Right hindlimb (tissue), 1 donor: ENCODE measurements at places on chromosomes 1 and 21.

- DNase-seq, result no peak
Measured at GRCh38 chr1:242132121-242132817, 133.4 kb upstream of the MAP1LC3C start.

DNA sequence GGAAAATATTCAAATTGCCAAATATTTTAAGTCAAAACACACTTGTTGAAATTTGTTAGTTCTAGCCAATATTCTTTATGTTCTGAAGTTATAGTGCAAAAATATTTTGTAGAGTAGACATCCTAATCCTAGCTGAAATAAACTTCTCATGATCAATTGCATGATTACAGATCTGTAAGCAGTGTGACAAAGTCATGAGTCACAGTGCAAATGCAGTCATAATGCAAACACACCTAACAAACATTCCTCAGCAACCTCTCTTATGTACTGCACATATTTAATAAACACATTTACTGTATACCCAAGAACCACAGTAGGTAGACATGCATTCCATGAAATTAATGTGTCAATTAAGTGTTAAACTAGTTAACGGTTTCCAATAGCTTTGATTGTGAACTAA lies 1857.4 kb downstream of the NCAM2 start:
- no peak for DNase-seq

DNA sequence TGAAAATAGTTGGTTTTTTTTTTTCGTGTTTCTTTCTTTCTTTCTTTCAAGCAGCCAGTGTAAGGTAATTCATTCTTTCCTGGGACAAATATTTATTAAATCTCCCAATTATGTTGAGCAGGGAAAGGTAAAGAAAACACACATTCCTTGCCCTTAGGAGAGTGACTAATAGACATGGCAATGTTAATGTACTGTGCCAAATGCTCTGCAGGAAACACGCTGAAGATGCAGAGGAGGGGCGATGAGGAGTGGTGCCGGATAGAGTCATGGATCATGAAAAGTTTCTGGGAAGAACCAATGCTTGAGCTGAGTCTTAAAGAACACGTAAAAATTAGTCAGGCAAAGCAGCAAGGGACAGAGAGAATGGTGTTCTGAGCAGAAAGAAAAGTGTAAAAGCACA lies 199.2 kb downstream of the DNM3 start:
- DNase-seq, result no peak

DNA sequence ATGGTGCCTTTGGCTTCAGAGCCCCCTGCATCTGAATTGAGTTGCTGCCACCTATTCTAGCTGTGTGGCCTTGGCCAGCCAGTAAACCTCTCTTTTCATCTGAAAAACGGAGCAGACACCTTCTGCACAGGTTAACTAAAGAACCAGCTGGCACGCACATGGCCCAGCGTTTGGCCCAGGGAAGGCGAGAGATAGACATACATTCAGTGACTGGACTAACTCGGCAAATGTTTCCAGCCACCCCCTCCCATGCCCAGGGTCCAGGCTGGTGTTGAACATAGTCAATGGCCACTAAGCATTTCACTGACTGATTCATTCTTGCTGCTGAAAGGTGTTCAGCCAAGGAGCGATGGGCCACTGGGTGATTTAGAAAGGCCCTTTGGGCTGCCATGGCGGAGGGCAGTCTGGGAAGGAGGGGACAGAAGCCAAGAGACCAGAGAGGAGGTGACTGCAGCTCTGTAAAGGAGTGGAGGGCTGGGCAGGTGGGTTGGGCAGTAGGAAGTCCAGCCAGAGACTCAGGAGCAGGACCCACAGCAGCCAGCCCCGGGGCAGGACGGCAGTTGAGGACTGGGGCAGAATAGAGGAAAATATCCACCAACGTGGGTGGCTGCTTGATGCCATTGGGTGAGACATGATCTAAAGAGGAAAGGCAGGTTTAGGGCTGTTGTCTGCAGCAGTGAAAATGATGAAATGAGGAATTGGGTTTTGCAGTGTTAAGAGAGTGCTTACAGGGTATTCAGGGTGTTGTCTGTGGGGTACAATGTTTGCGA lies 184.3 kb downstream of the HIVEP3 start:
- no peak for DNase-seq

DNA sequence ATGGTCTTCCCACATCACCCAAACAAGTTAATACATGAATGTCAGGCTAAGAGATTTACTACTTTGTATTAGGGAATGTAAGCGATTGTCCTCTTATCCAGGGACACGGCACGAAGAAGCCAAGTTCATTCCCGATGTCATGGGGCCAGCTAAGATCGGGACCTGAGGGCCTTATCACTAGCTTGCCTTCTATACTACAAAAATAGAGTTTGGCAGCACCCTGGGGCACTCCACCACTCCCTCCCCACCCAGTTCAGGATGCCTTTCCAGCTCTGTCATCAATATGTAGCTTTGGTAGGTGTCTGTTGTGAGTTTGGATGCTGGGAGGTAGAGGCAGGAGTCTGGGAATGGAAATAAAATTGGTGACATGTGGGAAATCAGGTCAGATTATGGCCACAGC lies 197.5 kb downstream of the ATG4C start:
- DNase-seq, result no peak

DNA sequence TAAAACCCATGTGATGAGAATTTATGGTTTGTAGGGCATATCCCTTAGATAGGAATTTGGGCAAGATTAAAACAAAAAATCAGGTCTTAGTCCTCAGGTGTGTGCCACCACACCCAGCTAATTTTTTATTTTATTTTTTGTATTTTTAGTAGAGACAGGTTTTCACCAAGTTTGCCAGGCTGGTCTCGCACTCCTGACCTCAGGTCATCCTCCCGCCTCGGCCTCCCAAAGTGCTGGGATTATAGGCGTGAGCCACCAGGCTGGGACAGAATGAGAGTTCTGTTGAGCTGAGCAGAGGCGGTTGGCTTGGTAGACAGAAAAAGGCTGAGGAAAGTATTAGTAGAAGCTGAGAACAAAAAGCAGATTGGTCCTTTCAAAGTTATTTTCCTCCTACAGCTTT lies 43.8 kb upstream of the EDARADD start:
- DNase-seq, result no peak

DNA sequence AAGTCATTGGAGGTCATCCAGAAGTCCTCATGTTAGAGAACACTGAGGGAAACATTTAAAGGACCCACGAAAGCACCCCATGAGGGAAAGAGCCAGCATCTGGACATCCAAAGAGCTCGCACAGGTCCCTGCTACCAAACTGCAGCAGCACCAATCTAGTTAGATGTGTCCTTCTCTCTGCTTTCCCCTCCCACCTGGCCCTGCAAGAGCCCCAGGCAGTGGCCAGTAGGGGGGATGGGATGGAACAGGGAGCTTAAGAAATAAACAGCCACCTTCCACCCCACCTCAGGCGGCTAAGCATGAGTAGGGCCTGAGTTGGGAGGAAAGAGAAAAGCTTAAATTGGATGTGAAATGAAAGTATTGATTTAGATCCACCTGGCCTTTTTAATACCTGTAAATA lies 175.9 kb upstream of the KCND3 start:
- DNase-seq, result no peak

GRCh38 chr1:25875154-25875855 lies at the start of gene PAQR7:
PAQR7 (minus strand) TSS chr1:25875708; CDS start chr1:25863839, 11,869 bp downstream.
- DNase-seq, result peak; percentile 90

GRCh38 chr1:10754568-10755329 lies 41.7 kb downstream of the CASZ1 start:
- DNase-seq, result peak; percentile 51

DNA sequence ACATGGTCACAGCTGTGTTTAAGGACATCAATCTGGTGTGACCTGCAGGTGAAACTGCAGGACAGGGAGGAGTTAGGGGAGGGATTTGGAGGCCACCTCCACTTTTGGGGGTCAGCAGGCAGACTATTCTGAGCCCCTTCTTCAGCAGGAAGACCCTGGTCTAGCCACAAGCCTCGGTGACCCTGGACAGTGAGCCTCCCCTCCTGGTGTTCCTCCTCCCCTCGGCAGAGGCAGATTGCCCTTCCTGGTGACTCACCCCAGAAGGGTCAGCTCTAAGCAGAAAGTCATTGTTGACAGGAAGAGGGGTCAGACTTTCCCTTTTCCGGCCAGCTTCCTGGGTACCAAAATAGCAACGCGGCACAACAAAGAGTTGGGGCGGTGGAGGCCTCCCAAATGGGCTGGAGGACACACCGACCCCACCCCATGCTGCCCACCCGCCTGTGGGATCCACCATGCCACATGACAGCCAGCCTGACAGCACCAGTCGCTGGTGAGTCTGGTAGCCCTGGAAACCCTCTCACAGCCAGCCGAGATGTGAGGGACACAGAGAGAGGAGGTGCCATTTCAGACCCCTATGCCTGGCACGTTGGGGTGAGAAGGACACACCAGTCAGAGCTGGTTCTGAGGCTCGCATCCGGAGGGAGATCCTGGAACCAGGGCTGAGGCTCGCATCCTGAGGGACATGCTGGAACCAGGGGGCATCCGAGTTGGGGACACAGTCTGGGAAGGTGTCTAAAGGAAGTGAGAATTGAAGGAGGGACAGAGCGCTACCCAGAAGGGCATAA lies 14.7 kb upstream of the CSF1 start:
- no peak for DNase-seq

DNA sequence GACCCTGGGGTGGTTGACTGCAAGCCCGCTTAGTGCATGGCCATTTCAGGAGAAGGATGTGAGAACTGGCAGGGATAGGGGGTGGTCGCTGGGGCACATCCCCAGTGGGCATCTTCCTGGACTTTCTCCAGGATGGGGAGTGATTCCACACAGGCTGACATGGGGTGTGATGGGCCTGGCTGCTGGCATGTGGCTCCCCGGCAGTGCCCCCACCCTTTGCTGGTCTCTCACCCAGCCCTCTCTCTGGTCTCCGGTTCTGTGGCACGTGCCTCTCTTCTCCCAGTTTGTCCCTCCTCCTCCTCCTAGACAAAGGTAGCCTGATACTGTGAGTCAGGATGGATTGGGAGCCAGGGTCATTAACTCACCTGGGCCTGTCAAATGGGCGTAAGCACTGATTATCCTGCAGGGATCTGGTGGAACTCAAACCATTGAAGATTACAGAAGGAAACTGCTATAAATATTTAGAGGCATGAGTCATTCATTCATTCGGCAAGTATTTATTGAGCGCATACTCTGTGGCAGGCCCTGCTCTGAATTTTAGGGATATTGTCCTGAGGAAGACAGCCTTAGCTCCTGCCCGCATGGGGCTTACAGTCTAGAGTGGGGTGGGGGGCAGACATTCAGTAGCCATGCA lies 23.6 kb upstream of the EPS8L3 start:
- no peak for DNase-seq

GRCh38 chr1:212651977-212652376 lies 43.4 kb downstream of the ATF3 start:
- no peak for DNase-seq

- DNase-seq, result no peak
Measured at GRCh38 chr1:235918032-235918431, 51.3 kb upstream of the LYST start.

DNA sequence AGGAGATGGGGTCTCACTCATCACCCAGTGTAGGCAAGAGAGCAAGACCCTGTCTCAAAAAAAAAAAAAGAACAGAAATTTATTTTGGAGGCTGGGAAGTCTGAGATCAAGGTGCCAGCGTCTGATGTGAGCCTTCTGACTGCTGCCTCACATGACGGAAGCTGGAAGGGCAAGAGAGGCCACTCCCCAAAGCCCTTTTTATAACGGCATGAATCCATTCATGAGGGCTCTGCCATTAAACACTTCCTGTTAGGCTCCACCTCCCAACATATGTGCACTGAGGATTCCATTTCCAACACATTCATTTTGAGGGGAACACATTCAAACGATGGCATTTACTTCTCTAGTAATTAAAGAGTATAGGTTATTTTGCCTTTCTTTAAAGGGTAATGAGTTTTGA lies 50.9 kb upstream of the C1orf198 start:
- no peak for DNase-seq

DNA sequence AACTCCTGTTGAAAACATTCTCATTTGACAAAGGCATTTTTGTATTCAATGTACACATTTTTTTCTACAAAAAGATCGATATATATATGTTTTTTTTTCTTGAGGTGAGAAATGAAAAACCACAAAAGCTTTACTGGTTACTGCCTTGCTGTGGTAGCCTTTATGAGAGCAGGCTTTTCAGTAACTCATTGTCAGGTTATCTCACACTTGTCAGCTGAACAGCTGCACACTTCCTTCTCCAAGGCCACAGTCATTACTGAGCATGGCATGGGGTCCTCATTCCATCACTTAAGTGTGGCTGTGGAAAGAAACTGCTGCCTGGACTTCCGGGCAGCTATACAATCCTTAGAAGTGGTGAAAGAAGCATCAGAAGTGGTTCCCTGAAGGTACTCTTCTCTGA lies 169.3 kb upstream of the ZP4 start:
- no peak for DNase-seq

GRCh38 chr1:87940421-87940820 lies 611.7 kb downstream of the LMO4 start:
- no peak for DNase-seq

DNA sequence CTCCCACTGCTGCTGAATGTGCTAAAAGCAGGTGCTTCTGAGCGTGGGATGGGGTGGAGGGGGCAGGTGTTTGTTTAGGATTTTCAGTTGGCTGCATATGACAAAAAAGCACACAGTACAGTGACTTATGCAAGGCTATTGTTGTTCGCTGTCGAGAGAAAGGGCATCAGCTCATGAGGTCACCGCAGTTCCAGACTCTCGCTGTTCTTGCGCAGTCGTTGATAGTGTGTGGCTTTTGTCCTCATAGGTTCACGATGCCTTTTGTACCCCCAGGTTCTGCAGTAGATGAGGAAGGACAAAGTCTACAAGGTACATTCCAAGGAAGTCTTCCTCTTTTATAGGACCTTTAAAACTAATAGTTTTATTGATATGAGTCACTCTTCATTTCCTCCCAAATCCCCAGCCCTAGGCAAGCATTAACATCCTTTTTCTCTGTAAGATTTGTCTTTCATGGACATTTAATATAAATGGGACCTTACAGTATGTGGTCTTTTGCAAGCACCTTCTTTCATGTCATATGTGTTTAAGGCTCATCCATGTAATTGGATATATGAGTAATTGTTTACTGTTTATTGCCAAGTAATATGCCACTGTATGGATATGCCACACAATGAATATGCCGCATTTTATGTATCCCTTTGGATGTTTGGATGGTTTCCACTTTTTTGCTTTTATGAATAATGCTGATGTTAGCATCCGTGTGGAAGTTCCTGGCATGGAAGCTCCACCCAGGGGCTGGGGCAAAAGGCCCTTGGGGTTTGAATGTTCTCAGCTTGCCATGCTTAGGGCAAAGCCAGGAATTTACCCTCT lies 14.5 kb upstream of the NLRP3 start:
- DNase-seq, result no peak

DNA sequence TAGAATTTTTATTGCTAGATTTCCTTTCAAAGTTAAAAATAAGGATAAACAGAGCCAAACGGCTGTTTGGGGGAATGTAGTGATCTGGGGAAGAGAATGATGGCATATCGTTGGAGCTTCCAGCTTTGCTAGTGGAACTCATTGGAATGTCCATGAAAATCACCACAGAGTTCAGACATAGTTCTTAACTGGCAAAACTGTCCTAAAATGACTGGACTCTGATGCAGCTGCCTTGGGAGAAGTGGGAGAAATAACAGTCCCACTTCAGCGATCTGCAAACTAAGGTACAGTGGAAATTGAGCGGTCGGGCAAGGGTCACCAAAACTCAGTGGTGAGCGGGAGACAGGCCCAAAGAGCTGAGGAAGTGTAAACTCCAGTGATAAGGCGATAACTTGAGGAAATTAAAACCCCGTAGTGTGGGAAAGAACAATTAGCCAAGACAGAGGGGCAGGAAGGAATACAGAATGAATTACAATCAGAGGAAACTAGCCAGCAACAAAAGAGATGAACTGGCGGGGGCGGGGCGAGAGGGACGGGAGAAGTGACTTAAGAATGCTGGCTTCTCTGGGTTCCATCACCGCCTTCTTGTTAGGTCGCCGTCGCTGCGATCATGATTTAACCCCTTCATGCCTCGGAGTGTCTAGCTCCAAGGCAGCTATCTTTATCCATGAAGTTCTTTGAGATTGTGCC lies 89.8 kb upstream of the ARHGAP29 start:
- DNase-seq, result peak; percentile 49
